Activated naive CD8-positive, alpha-beta T cell treated with anti-CD3 and anti-CD28 coated beads, Interleukin-2, amount 50 U/mL, for 16 hours (primary cell): ENCODE measurements at places on chromosomes 5 and 9.

GRCh38 chr5:172583931-172584511, 57.0 kb upstream of the NEURL1B start:
- DNase-seq: no peak

GRCh38 chr5:36756848-36757247, 119.7 kb upstream of the NIPBL start:
- DNase-seq: no peak

DNA sequence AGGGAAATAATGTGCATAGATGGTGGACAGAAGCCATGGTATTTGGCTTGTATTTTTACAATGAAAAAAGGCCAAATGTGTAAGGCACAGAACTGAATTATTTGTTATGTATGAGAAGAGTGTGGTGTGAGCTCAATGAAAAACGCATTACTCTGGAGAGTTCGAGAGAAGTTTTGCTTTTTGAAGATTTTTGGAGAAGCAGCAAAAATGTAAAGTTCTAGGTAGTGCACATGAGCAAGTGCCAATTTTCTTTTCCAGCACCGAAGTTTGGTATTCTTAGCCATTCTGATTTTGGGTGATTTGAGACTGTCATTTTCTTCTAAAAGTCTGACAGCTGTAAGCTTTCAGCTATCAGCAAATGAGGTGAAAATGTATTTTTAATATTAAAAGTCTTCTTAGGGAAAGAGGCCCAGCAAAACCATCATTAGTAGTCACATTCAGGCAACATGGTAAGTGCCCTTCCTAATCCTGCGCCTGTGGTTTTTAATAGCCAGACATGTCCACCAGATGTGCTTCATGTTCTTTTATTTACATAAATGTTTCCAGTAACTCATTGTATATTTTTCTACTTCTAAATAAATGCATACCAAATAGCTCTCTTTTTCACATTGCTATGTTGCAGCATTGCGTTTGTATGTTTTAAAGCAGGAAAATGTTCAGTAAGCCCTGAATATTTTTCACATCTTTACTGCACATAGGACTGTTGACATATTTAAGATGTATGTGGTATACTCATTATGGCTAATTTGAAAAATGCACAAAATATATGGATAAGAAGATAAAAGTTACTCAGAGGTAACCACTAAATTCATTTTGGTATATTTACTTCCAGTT, 50.4 kb downstream of the RASGRF2 start:
- DNase-seq: no peak

- DNase-seq: no peak
These were observed 48.5 kb upstream of the ZNF354A start for GRCh38 chr5:178778919-178779318.

DNA sequence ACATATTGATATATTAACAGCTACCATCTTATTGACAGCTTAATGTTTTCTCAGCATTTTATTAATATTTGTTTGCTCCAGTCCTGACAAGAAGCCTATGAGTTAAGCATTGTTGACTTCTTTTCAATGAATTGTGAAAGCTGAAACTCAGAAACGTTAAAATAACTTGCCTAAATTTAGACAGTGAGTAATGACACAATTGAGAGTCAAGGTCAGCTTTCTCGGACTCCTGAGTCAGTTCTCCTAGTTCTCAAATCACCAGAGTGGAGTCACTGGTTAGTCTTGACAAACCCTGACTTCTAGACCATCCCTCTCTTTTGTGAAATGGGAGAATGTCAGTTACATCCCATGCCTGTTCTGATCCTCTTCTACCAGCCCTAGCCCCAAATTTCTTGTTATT, 222.7 kb upstream of the ACO1 start:
- no peak for DNase-seq

GRCh38 chr5:157528036-157528632, 47.4 kb downstream of the ADAM19 start:
- no peak for DNase-seq

DNA sequence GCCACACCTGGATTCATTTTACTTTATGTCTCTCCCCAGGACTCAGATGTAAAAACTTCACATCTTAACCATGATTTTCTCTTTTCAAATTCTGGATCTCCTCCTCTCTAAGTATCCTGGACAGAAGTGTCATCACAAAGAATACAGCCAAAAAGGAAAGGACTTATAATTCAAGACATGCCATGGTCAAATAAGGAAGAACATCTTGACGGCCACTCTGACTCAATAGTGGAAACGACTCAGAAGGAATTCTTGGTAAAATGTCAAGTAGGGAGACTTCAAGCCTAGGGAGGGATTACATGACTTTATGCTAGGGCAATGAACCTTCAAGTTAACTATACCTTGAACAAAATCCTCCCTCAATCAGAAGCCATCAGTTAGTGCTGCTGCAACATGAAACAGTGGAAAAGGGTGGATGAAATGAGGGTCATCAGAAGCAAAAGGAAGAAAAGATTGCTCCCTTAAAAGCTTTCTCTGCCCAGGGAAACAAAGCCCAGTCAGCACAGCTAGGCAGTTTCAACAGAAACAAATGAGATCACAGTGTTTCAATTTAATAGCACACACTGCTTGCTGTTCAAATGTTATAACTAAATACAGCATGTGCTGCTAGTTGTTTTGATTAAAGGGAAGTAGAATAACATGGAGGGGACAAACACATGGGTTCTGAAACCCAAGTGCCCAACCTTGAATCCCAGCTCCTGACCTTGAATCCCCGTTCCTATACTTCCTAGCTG, 101.4 kb downstream of the LPAR1 start:
- no peak for DNase-seq

DNA sequence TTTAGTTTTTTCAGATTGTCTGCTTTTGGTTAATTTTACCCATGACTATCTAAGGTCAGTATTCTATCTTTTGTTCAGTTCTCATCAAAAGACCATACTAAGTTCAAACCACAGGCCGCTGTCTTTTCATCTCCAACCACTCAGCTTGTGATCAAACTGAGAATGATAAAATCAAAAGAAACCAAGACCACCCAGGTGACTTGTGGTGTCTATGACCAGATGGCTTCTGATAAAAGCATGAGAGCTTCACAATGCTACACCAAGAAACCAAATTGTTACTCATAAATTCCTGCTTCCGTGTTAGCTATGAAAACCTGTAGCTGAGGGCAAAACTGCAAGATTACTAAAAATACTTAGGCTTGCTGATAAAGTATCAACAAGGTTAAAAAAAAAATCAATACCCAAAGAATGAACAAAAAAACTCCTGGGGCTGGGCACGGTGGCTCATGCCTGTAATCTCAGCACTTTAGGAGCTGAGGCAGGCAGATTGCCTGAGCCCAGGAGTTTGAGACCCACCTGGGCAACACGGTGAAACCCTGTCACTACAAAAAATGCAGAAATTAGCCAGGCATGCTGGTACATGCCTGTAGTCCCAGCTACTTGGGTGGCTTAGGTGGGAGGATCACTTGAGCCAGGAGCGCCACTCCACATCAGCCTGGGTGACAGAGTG, 25.8 kb upstream of the GPX8 start:
- DNase-seq: no peak

DNA sequence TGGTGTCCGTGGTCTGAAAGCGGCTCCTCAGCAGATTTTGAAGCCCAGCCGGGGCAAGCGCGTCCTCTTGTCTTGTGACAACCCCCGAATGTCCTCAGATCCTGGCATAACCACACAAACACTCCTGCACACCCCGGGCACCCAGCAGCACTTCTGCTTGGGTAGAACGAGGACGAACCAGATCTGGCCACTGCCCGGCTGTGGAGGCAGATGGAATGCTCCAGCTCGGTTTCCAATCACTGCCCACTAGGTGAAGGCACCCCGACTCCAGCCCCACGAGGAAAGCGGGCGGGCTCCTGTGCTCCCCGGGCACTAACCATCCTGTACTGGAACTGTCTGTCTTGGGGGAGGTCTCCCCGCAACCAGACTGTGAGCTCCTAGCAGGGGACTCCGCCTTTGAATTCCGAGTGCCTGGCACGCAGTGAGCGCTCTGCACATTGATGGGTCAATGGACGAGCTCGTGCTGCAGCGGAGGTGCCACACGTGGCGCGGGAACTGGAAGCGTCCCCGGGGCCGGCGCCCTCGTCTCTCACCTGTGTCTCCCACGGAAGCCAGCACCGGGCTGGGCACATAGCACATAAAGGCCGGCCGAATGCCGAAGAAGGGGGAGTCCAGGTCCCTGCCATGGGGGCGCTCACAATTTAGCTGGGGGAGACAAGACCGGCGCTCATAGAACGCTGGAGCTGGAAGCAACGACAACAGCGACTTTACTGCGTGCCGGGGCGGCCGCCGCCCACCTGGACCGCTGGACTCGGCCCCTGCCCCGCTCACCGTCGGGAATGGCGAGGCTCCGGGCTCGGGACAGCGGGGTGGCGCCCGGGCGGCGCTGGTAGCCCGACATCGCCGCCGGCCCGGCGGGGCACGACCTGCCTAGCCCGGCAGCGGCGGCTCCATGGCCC, 608 bp downstream of the ENTR1 start:
- DNase-seq: no peak

DNA sequence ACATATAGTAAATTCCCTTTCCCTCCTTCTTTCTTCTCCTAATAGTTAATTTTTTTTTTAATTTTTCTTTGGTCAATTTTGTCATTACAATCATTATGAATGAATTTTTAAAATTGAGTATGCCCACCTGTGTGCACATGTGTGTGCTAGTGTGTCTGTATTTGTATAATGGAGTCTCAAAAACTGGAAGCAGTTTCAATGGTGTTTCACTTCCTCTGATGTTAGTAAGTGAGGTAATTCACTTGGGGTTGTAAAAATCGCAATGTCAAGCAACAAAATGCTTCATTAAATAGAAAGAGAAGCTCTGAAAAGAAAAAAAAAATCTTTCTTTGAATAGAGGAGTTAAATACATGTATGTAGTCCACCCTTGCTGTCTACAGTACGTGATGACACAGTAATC, 1467.6 kb upstream of the NUDT12 start:
- no peak for DNase-seq

GRCh38 chr5:14665101-14665822, 744 bp downstream of the OTULIN start:
- no peak for DNase-seq

DNA sequence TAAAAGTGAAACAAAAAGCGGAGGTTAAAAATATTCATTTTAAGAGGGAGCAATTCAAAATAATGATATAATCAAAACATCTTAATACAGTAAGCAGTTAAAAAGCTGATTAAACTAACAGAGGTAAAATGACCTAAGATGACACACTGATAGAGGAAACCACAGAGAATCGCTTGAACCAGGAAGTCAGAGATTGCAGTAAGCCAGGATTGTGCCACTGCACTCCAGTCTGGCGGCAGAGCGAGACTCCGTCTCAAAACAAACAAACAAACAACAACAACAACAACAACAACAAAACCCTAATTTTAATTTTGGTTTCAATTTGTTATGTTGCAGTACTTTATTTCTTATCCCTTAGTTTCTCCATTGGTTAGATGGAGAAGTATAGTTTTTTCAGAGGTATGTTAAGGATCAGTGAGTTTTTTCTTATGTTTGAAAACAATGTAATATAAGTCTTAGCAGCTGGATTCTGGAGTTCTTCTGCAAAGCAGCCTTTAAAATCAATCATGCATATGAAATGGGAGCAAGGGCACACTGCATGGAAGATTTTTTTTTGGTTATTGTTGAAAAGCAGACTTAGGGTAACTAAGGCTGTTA, 58.5 kb downstream of the MLANA start:
- DNase-seq: no peak

DNA sequence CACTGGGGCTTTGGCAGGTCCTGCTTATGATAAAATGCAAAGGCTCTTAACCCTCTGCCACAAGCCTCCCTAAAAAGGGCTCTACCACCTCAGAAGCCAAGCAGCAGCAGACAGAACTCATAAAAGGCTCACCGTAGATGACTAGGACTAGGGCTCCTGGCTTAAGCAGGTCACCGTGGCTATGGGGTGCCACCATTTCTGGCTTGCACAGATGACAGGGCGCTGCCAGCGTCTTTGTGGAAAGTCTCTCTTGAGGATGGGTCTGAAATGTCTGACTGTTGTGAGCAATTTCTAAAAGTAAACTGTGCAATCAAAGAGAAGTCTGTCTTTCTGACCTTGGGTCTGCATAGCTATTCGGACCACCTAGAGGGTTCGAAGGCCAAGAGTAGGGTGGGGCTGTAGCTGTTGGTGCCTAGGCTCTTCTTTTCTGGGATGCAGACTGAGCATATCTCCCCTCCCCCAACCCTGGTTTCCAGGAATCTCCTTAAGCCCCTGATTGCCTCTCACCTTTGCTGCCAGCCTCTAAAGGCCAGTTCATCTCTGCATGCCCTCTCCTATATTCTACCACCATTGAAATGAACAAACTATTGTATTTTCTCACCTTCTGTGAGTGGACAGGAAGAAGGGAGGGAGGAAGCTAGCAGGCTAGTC, 307.4 kb downstream of the ARHGAP26 start:
- no peak for DNase-seq

DNA sequence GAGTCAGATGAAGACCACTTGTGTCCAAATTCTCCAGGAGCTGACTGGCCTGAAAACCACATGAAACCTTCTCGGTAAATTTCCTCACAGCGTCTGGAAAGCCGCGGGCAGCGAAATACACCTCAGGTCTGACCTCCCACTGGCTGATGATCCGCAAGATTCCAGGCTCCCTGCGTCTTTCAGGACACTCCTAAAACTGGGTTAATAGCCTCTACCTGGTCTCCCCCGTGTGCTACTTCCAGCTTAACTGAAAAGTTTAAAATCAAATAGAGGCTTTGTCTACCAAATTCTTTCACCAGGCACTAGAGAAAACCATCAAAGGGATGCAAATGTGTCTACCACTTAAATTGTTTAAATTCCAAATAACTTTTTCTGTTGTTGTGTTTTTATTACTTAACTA, 312.6 kb downstream of the DRD1 start:
- no peak for DNase-seq

- DNase-seq: no peak
These were observed 592.6 kb downstream of the PDE4D start for GRCh38 chr5:59300930-59301329.

GRCh38 chr9:94740145-94740840, 13.8 kb downstream of the AOPEP start:
- DNase-seq: no peak

- DNase-seq: no peak
These were observed 96.9 kb upstream of the PTCH1 start for GRCh38 chr9:95613670-95614069.

- DNase-seq: no peak
These were observed 353 bp upstream of the TMED9 start for GRCh38 chr5:177591690-177592009.

GRCh38 chr9:128435611-128436010, 15.0 kb downstream of the CERCAM start:
- DNase-seq: no peak

DNA sequence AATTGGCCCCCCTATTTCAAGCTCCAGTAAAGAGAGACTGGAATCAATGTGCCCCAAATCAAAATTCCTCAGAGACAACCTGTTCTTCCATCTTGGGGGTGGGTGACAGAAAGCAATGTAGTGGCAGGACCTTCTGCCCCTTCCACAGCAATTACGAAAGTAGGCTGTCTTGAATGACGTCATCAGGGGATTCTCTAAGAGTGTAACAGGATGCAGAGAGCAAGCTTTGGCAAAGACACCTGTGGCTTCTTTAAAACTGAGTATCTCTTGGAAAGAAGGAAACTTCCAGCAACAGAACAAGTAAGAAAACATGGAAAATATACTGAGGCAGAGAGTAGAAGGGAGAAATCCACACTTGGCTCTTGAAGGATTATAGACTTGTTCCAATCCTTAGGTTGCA, 247.6 kb upstream of the PDE4D start:
- DNase-seq: no peak
